Stimulated activated CD8-positive, alpha-beta memory T cell treated with anti-CD3 and anti-CD28 coated beads, Interleukin-12 subunit alpha, Interleukin-12 subunit beta, amount 100 ng/mL, for 4 hours (primary cell): ENCODE measurements at places on chromosomes 3 and 15.

- DNase-seq, result no peak
These were observed 237.7 kb upstream of the WNT5A start for GRCh38 chr3:55724821-55725220.

GRCh38 chr3:23099677-23100076 lies 103.5 kb upstream of the UBE2E2 start:
- DNase-seq, result no peak

- no peak for DNase-seq
These were observed 201.1 kb downstream of the MAGI1 start for GRCh38 chr3:65837604-65838003.

- no peak for DNase-seq
These were observed 240.6 kb upstream of the TOPAZ1 start for GRCh38 chr3:44001072-44001471.

DNA sequence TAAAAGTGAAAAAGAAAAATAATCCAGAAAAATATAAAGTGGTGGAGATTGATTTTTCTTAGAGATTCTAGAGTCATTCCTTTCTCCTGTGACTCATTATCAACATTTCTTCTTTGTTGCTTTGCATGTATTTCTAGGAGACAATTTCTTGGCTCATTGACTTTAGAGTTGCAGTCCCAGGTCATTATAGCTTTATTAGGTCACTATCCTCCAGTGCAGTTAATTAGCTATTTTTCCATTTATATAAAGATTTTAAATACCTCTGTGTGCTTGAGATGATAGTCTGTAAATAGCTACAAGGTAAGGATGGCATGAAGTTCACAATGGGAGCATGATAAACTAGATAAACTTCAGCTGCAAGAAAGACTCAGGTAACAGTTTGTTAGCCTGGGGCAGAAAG lies at the start of gene OR4F15:
Gene OR4F15, plus strand, starts transcription at position 301 of the 400 bp plus-strand sequence. CDS start 5,985 bp downstream, outside the sequence.
- no peak for DNase-seq

GRCh38 chr3:137792626-137793271 lies 28.6 kb downstream of the SOX14 start:
- no peak for DNase-seq

DNA sequence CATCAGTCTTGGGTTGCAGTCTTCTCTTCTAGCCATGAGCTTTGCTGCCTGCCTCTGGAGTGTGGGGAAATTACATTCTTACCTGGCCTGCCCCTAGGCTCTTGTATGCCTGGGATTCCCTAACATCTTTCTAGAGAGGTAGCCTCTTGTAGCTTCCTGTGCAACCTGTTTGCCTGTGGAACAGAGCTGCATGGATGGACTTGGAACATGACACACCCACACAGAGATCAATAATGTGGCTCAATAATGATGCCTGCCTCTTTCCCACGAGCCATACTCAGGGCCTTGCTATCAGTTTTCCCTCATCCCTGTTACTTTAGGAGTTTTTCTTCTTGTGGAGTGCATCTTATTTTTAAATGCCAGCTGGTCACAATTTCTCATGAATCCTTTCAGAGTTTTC lies 11.4 kb downstream of the CHCHD6 start:
- DNase-seq, result no peak

DNA sequence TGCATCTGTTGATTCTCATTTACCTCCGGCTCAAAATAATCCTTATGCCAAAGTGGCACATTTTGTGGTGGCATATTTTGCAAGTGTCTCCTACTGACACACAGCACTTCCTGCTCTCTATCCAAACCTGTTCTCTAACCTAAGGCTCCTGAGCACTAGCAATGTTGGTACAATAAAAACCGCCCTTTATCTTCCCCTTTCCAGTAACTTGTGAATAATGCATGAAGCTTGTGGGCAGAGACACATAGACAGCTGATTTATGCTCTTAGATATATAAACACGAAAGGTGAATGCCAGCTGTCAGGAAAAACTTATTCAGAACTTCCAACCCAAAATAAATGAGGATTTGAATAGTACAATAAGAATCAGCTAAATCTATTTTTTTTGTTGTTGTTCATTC lies 34.6 kb upstream of the ARPIN start:
- no peak for DNase-seq

DNA sequence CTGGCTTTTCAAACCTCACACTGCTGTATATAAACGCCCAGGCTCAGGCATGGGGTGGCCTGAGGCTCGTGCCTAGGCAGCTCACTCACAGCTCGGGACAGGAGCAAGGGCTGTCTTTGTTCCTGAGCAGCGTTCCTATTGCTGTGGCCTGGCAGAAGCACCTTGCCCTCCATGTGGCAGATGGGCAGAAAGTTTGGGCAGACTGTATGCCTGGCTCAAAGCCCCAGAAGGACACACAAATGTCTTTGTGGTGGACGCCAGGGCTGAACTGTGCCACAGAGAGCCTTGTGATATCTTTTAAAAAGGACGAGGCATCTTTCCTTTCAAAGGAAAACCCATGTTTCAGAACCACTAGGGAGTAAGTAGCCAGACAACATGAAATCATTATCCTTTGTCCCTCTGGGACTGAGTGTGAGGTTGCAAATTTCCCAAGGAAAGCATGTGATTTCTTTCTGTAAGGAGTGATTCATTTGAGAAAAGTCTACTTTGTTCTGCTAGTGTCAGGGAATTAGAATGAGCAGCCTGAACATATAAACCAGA lies 29.3 kb upstream of the UBE2E1 start:
- no peak for DNase-seq

- DNase-seq, result no peak
These were observed 251.4 kb downstream of the NR1D2 start for GRCh38 chr3:24196526-24196925.

DNA sequence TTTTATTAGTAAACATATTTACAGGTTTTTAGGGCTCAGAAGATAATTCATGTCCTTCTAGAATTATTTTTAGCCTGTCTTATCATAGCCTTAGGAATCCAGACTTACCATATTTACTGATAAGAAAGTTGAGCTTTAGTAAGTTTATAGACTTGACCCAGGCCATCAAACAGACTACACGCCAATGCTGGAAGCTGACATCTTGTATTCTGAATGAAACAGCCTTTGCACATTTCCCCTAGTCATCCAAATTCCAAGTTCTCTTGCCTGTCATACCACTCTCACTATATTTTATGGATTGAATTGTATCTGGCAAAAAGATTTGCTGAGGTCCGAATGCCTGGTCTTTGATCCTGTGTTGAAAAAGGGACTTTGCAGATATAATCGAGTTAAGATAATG lies 58.6 kb downstream of the DRD3 start:
- no peak for DNase-seq

- no peak for DNase-seq
These were observed 270.6 kb upstream of the MEIS2 start for GRCh38 chr15:37370941-37371340.

DNA sequence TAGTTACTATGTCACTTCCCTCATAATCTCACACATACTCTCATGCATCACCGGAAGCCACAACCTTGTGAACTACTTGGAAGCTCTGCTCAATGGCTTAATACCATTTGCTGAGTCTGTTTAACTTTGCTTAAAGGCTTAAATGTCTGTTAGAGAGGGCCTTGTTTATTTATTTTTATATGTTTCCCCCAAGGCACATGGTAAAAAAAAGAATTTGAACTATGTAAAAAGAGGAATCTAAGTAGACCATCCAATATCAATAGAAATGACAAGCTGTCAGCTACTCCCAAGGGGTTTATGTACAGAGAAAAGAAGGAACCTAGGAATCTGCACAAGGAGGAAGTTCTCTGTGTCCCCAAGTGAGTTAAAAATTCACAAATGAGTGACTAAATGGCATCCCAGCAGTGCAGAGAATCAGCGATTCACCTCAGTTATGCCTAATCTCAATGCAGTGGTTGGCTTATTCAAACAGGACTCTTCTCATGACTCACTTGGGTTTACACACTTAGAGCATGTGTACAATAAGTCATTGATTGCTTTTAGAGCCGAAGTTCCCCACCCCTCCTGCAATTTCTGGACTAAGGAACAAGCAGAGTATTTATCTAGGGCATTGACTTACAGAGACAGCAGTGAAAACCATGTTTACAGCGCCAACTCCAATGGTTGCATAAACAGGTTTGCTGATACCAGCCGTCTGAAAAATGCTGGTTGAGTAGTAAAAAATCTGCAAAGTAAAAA lies 24.4 kb downstream of the SLC2A2 start:
- DNase-seq, result no peak

DNA sequence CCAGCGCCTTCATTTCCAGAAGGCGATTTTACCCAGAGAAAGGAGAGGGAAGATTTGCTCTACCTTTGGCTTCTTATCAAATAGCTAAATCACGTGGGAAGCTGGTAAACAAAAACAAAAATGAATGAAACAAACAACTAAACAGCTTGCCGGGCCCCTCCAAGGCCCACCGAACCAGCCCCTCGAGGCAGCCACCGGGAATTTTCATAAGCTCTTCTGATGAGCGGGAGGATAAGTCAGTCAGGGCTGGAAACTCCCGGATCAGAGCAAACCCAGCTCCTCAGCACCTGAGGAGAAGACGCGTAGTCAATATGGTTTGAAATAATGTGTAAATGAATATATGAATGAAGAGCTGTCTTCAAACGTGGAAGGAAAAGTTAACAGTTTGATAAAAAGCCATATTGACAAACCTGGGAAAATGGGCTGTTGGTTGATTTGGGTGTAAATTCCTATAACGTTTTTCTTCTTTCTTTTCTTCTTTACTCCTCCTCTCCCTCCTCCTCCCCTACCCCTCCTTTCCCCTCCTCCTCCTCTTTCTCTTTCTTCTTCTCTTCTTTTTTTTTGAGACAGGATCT lies 10.7 kb downstream of the RPLP1 start:
- no peak for DNase-seq

GRCh38 chr3:188198001-188198400 lies 44.0 kb downstream of the LPP start:
- no peak for DNase-seq

DNA sequence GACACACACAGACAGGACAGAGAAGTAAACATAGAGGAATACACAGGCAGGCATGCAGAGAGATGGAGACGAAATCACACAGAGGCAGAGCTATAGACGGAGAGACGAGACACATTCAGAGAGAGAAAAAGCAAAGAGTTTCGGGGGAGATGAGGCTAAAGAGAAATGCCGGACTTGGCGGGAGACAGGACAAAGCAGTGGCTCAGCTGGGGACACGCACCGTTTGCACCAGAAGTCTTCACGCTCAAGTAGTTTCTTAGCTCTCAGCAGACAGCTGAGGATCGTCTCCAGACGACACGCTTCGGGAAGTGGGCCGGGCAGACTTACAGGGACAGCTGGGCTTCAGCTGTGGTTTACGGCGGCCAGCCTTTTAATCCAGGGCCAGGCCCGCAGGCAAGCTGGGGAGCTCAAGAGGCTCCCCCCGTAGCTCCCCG lies 56.2 kb upstream of the DLG1 start:
- no peak for DNase-seq

- no peak for DNase-seq
These were observed 132.6 kb upstream of the PROK2 start for GRCh38 chr3:71917545-71917944.

GRCh38 chr3:10142707-10143560 lies 1.4 kb downstream of the VHL start:
- no peak for DNase-seq

GRCh38 chr15:42020713-42021273 lies at the start of gene PLA2G4E:
TSS of gene PLA2G4E (minus strand) at chr15:42021042. CDS start at chr15:42021030, 12 bp downstream.
- DNase-seq, result no peak

DNA sequence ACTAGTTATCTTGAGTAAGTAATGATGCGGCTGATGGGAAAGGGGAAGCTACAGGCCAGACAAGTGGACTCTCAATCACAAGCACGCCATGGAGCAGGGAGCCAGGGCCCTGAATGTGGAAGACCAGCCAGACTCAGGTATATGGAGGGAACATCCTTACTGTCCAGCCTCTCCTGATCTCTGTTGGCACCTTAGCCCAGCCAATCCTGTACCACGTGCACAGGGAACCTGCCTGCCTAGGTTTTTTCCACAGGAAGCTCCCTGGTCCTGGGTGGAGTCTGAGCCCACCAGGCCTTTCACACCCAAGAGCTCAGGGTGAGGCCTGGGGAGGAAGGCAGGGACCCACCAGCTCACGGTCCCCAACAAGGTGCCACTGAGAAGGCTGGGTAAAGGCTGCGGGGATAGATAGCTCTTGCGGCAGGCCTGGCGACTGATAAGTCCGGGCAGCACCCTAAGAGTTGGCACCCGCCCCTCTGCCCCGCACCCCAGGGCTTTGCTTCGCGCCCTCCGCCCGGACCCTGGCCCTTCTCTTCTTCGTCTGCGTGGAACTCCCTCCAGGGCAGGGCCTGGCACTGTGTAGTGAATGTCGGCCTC lies 933 bp upstream of the APEH start:
- no peak for DNase-seq

DNA sequence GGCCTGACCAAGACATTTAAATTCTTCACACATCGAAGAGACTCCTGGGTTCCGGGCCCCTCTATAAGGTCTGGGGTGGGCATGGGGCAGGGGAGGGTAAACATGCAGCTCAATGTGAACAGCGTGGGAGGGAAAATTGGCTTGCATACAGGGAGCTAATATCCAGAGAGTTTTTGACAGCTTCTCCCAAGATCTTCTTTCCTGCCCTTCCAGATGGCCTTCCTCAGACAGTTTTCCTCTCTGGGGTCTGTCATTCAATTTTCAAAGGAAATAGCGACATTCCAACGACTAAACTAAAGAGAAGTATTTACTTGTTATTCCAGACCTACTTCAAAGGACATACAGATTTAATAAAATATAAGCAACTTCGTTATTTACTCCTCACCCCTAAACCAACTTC lies 1030.6 kb downstream of the MCTP2 start:
- DNase-seq, result no peak

- no peak for DNase-seq
These were observed 27.8 kb upstream of the NFKBIZ start for GRCh38 chr3:101821503-101821902.

GRCh38 chr15:80823120-80823519 lies 44.0 kb downstream of the CEMIP start:
- no peak for DNase-seq

DNA sequence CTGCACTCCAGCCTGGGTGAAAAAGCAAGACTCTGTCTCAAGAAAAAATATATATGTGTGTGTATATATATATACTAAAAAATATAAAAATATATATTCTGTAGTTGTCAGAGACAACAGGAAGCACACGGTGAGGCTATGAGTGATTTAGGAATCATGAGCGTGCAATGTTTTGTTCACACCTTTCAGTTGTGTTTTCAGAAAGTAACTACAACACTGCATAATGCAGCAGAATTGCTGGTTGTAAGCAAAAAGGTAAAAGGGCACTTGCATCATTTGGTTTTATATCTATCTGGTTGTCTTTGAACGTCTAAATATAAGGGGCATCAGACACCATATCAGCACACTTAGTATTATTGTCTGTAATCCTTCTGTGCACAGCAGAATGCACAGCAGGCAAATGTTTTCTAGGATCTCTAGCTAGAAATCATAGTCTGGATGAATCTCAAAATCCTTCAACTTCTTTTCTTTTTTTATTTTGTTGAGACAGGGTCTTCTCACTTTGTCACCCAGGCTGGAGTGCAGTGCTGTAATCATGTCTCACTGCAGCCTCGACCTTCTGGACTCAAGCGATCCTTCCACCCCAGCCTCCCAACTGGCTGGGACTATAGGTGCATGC lies 44.8 kb downstream of the CCR3 start:
- DNase-seq, result no peak

GRCh38 chr3:51373658-51374421 lies 11.3 kb upstream of the MANF start:
- no peak for DNase-seq

GRCh38 chr3:172065967-172066762 lies 26.8 kb downstream of the FNDC3B start:
- DNase-seq, result no peak

- DNase-seq, result no peak
These were observed 1083.7 kb upstream of the CFAP20DC start for GRCh38 chr3:60133269-60134162.

- no peak for DNase-seq
These were observed 59.9 kb downstream of the OXSM start for GRCh38 chr3:25849641-25850385.

- DNase-seq, result no peak
These were observed 2.2 kb downstream of the HPS3 start for GRCh38 chr3:149131589-149131988.
